ENCODE measurements at places on chromosomes 2 and 18.

GRCh38 chr2:130851624-130852382, 15.1 kb downstream of the ARHGEF4 start:
- no peak for DNase-seq

- DNase-seq, result no peak
These were observed 130.6 kb upstream of the CDH7 start for GRCh38 chr18:65620076-65620696.

- peak; percentile 84 for DNase-seq
These were observed 1.5 kb upstream of the EPHA4 start for GRCh38 chr2:221573430-221574230.

DNA sequence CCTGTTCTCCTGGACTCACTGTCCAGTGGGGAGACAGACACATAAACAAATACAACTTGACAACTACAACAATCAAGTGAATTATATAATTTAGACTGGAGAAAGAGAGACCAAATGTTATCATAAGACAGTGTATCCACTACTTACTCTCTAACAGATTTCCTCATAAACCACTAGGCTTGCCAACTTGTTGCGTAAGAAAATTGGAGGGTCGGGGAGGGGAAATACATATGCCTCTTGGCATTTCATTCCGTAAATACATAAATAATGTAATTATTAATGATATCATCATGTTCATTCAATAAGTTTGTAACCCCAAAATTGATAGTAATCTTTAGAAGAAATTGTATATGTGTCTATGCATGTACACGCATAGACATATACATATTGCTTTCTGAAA, 14.9 kb downstream of the RAB6D start:
- DNase-seq, result peak; percentile 11

DNA sequence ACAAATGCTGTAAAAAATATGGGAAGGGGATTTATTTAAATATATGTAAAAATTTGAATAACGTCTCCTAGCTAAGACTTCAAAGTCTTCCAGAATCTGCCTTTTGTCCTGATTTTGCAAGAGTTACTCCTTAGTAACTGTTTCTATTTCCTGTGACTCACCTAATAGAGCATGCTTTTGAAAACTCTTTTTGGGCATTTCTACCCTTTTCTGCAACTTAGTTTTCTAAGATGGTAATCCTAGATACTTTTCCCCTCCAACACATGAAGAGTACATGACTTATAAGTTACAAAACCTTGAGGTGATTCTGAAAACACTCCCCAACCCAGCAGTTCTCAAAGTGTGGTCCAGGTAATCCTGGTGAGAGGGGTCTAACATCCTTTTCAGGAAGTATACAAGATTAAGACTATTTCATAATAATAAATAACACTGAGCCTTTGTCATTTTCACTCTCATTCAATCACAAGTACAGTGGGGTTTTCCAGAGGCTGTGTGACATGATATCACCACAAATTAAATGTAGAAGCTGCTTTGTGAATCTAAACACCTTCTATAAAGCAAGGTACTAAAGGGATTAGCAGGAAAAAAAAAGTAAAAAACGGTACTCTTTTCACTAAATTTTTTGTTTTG, 31.9 kb downstream of the PPP4R3B start:
- DNase-seq, result no peak

- peak; percentile 81 for DNase-seq
These were observed 8.2 kb downstream of the SLC35F6 start for GRCh38 chr2:26772064-26773001.

GRCh38 chr2:178395941-178396570, 54.9 kb downstream of the PRKRA start:
- DNase-seq, result no peak

- DNase-seq, result no peak
These were observed 9.4 kb downstream of the INPP4A start for GRCh38 chr2:98454073-98454472.

DNA sequence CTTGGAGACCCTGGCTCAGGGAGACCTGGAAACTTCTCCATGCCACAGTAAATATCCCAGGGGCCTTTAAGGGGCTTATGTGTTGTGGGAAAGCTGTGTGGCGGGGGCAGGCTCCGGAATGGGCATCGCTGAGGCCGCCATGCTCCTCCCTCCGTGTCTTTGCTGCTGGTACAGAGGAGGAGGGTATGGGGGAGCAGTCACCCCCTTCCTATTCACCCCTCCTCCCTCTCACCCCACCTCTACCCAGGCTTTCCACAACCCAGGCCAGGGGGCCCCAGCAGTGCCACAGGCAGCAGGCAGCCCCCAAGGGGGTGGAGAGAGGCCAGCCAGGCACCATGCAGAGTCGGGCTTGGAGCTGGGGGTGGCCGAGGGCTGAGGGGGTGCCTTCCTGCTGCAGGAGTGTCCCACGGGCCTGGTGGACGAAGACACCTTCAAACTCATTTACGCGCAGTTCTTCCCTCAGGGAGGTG, 28.0 kb upstream of the FAHD2A start:
- no peak for DNase-seq

DNA sequence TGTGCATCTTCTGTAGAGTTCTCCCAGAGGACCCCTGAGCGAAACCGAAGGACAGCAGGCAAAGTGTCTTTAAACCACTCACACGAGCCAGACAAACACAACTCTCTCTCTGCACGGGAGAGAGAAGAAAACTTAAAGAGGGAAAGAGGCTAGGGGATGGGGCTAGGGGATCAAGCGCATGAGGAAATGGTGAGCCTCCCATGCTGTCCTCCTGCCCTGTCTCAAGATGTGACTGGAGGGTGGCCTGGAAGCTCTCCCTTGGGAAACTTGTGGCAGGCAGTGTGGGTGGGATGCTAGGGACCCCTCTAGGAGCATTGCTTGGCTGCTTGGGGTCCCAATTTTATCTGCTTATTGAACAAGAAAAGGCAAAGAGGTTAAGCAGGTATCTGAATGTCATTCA, 44.5 kb downstream of the CYP26B1 start:
- DNase-seq, result no peak

GRCh38 chr18:25373432-25374179, 21.6 kb upstream of the ZNF521 start:
- DNase-seq, result no peak

DNA sequence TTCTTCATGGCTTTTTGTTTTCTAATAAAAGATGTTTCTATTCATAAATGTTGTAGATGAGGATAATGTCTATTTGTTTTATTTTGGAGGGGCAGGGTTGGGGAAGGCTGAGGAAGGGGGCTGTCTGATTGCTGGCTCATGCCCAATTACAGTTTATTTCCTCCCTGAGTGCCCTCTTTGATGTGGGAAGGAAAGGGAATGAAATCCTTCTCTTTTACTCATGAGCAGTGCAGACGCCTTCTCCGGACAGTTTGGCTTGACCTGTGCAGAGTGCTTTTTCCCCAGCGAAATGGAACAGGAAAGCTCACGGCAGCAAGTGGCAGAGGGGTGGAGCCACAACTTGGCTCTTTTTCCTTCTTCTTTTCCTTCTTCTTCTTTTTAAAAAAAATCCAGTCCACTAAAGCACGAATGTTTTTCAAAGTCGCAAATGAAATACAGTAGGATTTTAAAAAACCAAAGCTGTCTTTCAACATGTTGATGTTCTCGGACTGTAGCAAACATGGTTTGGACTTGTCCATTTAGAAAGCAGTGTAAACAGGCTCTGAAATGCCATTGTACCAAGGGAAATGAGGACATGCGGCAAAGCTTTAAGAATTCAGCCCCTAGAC, 34.5 kb downstream of the RAB31 start:
- peak; percentile 20 for DNase-seq

- no peak for DNase-seq
These were observed 3.1 kb downstream of the EFR3B start for GRCh38 chr2:25044990-25045389.

DNA sequence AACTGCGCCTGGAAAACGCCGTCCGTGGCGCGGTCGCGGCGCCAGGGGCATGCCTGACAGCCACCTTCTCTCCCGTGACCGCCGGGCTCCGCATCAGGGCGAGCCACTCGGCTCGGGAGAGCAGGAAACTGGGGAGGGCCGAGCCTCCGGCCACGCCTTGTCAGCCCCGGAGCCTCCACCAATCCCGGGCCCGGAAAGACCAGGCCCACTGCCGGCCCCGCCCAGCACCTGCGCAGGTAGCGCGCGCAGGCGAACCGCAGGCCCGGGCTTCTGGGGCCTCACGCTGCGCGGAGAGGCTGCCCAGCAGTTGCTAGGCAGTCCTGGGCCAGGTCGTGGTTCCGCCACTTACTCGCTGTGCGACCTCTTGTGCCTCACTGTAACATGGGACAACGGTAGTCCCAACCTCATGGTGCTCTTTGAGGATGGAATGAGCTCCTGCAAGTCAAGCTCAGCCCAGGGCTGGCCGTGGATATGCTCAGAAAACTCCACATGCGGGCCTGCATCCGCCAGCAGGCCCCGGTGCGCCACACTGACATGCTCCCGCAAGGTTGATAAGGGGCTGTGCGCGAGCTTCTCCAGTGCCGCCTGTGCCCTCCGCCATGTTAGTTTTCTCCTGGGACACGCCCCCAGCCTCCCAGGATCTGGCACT, 97.1 kb downstream of the INHBB start:
- DNase-seq, result peak; percentile 17

DNA sequence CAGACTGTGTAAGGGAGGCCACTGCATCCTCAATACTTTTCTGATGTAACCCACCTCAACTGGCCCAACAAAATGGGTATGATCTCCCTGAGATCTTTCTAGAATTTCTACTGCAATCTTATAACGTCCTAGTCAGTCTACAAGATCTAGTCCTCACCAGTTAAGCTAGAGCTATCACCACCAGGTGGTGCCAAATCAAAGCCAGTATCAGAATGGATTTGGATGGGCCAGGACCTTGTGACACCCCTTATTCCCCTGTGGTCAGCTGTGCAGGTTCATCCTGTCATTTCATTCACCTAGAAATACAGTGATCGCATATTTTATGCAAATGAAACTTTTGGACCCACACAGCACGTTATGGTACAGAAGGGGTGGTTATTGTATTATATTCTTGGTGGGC, 90.3 kb downstream of the OLA1 start:
- peak; percentile 69 for DNase-seq

DNA sequence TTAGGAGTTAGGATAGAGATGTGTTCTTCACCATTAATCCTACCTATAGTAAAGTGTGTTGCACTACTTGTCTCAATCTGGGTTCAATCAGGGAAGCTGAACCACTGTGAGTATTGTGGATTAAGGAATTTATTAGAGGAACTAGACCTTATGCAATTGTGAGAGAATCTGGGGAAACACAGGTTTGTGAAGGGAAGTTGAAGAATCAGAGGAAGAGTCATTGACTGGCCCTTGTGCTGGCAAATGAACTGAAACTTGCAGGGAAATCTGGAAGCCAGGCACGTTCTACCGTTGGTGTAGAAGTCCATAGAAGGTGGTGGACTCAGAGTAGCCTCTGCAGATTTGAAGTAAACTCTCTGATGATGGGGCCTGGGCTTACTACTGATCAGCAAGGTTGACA, 44.7 kb upstream of the HK2 start:
- DNase-seq, result no peak

DNA sequence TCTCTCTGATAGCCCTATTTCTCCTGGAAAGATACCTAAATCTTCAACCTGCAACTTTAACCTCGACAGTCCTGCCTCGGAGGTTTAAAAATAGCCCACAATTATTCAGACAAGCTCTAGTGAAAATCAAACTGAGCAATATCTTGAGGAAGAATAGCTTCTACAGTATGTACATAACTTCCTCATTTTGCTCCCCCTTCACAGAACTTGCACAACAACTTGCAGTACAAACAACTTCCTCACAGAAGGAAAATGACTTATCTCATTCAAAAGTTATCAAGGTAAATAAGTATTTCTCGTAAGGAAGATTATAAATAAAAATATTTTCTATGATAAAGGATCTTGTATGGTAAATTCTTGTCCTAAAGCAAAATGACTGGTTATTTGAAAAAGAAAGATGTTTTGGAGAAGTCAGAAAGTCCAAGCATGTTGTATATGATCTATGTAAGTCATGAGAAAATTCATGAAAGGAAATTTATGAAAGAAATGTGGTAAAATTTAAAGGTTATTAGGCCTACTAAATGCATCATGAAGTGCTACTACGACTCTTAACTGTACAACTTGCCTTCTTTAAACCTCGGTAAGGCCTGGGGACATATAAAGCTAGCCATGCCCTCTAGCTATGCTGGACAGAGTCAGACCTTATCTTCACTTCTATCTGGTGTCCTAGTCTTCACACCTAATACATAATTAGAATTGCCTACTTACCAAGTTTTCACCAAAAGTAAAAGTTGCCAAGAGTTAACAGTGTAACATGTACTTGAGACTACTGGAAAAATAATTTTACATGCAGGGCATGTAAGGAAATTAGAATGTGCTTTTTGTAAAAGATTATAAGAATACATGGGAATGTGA, 394.5 kb downstream of the DLGAP1 start:
- peak; percentile 68 for DNase-seq

DNA sequence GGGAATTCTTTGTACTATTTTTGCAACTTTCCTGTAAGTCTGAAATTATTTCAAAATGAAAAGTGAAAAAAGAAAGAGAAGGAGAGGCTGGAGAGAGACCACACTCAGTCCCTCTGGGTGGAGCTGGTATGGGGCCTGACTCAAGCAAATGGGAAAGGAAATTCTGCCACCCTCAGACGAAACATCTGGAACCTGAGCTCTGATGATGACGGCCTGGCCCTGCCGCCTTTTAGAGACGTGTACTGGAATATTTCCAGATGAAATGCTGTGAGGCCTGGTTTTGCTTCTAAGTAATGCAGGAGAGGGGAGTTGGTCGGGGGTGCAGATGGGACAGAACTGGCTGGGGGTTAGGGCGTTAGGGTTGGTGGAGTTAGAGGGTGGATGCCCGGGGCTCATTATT, 57.4 kb upstream of the GLI2 start:
- DNase-seq, result no peak

GRCh38 chr2:43210467-43211303, 15.7 kb downstream of the ZFP36L2 start:
- peak; percentile 97 for DNase-seq

DNA sequence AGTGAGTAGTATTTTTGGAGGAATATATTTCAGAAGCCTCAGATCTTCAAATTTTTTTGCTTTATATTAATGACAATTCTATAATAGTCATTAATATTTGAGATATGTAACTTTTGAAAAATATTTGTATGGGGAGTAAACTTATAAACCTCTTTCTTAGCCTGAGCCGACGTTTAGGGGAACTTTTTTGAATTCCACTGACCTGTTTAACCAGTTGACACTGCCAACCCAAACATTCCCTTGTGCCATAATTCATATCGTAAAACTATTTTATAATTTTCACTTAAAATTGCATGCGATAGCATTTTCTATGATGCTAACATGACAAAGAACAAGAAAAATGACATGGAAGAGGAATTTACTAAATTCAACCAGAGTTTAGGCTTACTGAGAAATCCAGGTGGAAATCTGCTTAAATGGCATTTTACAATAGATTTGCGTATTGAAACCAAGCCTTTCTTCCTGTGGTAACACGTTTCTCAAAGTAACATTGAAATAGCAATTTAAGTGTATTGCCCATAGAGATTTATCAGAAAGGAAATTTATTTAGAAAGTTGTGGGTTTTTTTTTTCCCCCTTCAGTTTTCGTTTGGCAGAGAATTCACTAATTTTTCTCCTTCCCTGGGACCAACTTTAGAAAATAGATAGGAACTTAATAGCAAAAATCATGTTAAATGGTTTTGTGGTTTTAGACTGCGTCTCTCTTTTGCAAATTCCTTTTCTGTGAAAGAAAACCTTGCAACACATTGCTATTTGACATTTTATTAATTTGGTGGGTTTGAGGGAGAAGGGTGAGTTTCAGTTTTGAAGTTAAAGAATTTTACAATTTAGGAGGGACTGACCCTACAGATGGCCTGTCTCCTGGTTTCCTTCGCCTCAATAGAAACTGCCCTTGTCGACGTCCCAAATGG, 77.4 kb downstream of the TANC1 start:
- DNase-seq, result peak; percentile 15
